Retinal pigment epithelial cell (primary cell): ENCODE measurements at places on chromosomes 2 and 18.

DNA sequence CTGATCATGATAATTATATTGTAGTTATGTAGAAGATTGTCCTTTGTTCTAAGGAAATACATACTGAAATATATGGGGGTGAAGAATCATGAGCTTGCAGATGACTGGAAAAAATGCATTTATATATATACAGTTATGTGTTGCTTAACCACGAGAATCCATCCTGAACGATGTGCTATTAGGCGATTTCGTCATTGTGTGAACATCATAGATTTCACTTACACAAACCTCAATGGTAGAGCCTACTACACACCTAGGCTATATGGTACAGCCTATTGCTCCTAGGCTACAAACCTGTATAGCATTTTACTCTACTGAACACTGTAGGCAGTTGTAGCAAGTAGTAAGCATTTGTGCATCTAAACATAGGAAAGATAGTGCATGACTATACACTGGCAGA, 2.6 kb upstream of the ACAA2 start:
- no peak for DNase-seq

DNA sequence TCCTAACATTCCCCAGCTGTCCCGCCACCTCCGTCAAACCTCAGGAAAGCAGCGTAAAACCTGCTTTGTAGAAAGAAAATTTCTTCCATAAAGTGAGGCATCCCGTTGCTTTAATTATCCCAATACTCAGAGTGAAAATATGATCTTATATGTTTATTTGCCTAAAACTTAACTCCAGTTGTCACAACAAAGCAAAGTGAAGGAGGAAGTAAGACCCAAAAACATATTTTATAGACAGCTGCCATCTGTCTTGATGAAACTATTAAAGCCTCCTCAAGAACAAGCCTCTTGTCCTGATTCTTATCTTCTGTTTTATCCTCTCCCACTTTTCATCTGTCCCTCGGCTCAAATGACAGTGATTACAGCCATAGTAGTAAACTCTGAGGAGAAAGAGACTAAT, 28.9 kb upstream of the LPIN2 start:
- DNase-seq: no peak

GRCh38 chr2:134836986-134837385, 1.4 kb upstream of the ACMSD start:
- DNase-seq: no peak

GRCh38 chr2:207792244-207792785, 22.6 kb upstream of the FZD5 start:
- DNase-seq: no peak

- DNase-seq: no peak
These were observed 69.4 kb downstream of the TXNL1 start for GRCh38 chr18:56568986-56569385.

- no peak for DNase-seq
These were observed 54.8 kb downstream of the KCNS3 start for GRCh38 chr2:17933256-17933655.
